ENCODE measurements at places on chromosomes 1 and 21. TPM values are rescaled to one million over a fixed set of nuclear protein-coding genes. Genes with fewer than 3 reads are reported as not detected.

Gene SMPDL3B
- total RNA-seq = 0.38 TPM

Gene NTMT2
- not detected for total RNA-seq

Gene PFDN2
- total RNA-seq = 34.3 TPM

Gene CCDC190
- total RNA-seq = not detected

Gene FAM72C
- total RNA-seq = 2.3 TPM

Gene LCE1A
- not detected for total RNA-seq

Gene RIPPLY3
- not detected for total RNA-seq

Gene CFAP107
- not detected for total RNA-seq

Gene RAB3B
- total RNA-seq = 1.5 TPM

Gene SLC44A5
- 0.70 TPM for total RNA-seq

Data from Caki2 (cell line).